ENCODE measurements at places on chromosomes 13 and 19. TPM values are rescaled to one million over a fixed set of nuclear protein-coding genes. Genes with fewer than 3 reads are reported as not detected.

DNA sequence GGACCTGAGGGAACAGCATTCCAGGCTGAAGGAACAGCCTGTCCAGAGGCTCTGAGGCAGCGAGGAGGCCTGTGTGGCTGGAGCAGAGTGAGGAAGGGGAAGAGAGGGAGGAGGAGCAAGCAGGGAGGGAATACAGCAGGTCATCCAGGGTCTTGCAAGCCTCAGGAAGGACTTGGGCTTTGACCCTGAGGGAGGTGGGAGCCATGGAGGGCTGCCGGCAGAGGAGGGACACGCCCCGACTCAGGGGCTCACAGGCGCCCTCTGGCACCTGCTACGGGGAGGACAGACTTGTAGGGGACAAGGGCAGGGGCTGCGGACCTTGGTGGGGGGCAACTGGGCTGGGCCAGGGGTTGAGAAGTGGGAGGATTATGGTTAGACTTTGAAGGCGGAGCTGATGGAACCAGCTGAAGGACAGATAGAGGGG lies 4.7 kb downstream of the TINCR start:
- no peak for DNase-seq

Gene MLNR
- 0.24 TPM for total RNA-seq

- DNase-seq, result no peak
Observed at GRCh38 chr19:48656840-48657474, 11.0 kb upstream of the CA11 start.

Gene CAPN12
- total RNA-seq, result 4.1 TPM

DNA sequence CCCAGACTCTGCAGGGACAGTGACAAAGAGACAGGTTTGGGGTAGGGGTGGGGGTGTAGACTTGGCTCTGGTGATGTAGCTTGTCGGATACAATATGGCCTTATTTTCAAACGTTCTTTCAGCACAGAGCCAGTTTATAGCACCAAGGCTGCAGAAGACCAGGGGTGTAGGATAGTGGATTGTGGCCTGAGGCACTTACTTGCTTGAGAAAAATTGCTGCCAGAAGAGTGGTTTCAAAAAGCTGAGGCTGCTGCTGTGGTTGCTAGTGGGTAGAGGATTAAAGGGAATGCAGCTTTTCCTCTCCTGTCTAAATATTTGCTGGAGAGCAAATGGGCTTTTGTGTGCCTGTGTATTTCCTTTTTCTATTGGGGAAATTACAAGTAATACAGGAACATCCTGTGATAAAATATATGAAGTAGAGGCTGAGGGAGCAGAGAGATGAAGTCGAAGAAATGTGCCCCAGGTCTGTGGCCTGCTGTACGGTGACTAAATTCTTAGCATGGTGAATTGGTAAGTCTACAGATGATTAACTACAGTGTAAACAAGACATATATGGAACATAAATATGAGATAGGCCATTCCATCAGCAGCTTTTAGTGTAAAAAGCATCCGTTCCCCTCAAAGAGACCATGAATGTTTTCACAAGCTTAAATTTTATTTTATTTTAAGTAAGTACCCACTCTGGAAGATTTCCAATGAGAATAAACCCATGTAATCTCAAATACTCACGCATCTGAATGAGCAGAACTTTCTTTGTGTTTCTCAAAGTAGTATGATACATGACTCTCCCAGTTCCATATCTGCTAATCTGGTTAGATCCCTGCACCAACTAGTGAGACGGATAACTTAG lies 112.9 kb downstream of the LRCH1 start:
- no peak for DNase-seq

Gene MAST1
- total RNA-seq, result 5.3 TPM

- peak; percentile 59 for DNase-seq
Observed at GRCh38 chr13:110108348-110109139, 198.4 kb downstream of the COL4A1 start.

Gene HRC
- total RNA-seq, result 2.1 TPM

Gene GAPDHS
- not detected for total RNA-seq

Gene CEACAM4
- not detected for total RNA-seq

GRCh38 chr13:78398743-78399410 lies 204.5 kb downstream of the POU4F1 start:
- no peak for DNase-seq

Gene ZNF571
- total RNA-seq, result 8.5 TPM

GRCh38 chr13:25881136-25881926 lies 170.5 kb downstream of the SHISA2 start:
- DNase-seq, result no peak

DNA sequence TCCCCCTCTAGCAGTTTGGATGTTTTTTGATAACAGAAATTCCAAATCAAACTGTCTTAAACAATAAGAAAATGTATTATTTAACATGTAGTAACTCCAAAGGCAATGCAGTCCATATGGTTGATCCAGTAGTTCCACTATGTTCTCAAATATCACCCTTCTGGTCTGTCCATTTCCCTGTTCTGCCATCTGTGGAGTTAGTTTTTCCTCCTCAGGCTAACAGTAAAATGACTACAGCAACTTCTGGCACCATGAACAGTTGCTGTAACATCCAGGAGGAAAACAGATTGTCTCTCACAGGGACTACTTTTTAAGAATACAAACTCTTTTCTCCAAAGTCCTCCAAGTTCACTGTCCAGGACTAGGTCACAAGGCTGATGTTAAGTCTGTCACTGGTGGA lies 455.4 kb downstream of the FGF14 start:
- DNase-seq, result no peak

DNA sequence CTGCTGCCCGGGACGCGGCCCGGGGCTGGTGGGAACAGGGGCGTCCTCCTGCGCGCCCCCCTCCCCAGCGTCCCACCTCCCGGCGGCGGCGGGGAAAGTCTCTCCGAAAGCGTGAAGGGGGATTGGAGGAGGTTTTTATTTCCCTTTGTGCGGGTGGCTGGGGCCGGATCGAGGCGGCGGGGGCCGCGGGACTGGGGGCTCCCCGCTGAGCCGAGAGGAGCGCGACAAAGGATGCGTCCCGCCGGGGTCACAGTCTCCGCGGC lies 132 bp downstream of the SHD start:
- DNase-seq, result no peak

GRCh38 chr19:20164456-20164855 lies 2.6 kb upstream of the ZNF486 start:
- DNase-seq, result no peak

- no peak for DNase-seq
Observed at GRCh38 chr13:110702591-110703526, 3.1 kb downstream of the CARS2 start.

GRCh38 chr19:39372047-39372802 lies 18.7 kb downstream of the PAF1 start:
- DNase-seq, result no peak

DNA sequence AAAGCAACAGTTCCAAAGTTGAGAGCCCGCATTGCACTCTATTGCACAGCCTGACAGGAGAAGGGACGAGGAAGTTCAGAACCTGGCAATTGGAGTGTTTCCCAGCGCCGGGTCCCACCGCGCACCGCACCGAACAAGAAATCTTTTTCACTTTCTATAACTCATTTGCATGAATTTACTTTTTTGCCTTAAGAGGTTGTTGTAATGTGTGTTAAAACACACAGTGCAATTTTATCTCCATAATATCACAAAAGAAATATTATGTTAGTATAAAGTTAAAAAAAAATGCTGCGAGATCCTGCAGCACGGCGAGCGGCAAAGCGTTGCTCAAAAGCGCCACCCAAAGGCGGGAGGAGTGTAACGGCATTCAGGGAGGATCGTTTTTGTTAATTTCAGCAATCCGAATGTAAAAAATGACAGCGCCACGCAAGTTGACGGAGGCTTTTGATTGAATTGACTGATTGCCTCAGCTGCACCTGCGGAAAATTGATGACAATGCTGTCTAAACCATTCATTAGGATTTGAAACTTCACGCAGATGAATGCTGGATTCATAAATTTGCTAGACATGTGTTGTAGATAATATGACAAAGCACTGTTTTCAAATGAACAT lies 303.6 kb upstream of the ZNF507 start:
- DNase-seq, result peak; percentile 28

GRCh38 chr19:57269515-57270250 lies 10.6 kb upstream of the ZNF460 start:
- DNase-seq, result no peak

Gene IGFL1
- total RNA-seq, result not detected

Gene KLK4
- total RNA-seq, result not detected

DNA sequence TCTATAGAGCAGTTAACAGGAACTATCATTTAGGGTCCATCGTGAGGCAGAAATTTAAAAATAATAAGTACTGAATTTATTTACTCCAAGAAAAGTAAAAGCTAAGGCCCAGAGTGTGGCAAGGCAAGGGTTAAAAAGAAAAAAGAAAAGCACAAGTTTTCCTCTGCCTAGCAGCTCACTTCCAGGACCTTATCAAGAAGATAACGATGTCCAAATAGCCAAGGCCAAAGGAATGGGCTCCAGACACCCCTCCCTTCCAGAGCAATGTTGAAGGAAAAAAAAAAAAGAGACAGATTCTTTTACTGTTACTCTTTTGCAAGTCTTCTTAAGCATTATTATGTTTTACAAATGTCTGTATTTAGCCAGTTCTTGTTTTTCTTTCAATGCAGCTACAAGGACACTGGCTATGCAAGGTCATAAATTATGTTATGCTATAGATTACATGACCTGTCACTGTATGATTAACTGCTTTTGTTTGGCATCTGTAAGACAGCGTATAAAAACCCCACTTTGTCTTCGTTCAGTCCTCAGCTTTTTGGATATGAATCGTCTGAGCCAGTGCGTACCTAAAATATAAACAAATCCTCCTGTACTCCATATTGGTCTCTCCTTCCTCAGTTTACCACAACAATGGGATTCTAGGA lies 2.9 kb upstream of the ZNF700 start:
- no peak for DNase-seq

GRCh38 chr19:8489561-8490394 lies 12.7 kb downstream of the PRAM1 start:
- no peak for DNase-seq

Gene KRTDAP
- 1.6 TPM for total RNA-seq

DNA sequence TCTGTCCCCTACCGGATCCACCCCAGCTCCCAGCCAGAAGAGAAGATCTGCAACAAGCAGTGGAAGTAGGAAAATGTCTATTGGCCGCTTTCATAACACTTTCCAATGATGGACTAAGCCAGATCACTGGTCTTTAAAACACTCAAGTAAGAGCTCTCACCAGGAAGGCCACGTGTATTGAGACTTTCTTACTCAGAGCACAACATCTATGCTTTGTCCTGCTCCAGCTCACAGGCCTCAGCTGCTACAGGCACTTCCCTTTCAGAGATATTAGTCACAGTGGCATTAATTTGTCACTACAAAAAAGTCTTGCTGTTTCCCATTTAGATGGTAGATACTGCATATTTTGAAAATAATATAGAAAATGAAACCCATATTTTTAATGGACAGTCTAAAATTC lies 164.2 kb downstream of the ABCC4 start:
- DNase-seq, result no peak

DNA sequence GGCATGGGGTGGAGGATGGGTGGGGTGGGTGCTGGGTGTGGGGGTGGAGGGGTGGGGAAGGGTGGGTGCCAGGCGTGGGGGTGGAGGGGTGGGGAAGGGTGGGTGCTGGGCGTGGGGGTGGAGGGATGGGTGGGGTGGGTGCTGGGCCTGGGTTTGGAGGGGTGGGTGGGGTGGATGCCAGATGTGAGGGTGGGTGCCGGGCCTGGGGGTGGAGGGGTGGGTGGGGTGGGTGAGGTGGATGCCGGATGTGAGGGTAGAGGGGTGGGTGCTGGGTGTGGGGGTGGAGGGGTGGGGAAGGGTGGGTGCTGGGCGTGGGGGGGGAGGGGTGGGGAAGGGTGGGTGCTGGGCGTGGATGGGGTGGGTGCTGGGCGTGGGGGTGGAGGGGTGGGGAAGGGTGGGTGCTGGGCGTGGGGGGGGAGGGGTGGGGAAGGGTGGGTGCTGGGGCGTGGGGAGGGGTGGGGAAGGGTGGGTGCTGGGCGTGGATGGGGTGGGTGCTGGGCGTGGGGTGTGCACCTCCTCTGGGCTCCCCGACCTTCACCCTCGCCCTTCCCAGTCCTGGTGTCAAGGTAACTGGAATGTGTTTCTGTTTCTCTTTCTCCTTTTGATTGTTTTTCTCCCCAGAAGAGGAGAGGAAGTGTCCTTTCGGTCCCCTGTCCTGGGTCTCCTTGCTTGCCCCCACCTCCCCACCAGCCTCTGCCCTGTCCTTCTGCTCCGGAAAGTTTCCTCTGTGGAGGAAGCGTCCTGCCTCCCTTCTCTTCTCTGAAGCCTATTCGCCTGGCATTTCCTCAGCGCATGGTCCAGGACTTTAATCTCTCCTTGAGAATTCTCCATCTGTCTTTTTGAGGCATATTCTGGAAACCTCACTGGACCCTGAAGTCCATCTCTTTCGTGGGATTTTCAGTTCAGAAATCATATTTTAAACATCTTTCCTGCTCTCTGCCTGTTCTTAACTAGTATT lies 22.9 kb upstream of the CFAP97D2 start:
- DNase-seq, result no peak

- no peak for DNase-seq
Observed at GRCh38 chr13:45950386-45951000, 98.9 kb upstream of the SIAH3 start.

DNA sequence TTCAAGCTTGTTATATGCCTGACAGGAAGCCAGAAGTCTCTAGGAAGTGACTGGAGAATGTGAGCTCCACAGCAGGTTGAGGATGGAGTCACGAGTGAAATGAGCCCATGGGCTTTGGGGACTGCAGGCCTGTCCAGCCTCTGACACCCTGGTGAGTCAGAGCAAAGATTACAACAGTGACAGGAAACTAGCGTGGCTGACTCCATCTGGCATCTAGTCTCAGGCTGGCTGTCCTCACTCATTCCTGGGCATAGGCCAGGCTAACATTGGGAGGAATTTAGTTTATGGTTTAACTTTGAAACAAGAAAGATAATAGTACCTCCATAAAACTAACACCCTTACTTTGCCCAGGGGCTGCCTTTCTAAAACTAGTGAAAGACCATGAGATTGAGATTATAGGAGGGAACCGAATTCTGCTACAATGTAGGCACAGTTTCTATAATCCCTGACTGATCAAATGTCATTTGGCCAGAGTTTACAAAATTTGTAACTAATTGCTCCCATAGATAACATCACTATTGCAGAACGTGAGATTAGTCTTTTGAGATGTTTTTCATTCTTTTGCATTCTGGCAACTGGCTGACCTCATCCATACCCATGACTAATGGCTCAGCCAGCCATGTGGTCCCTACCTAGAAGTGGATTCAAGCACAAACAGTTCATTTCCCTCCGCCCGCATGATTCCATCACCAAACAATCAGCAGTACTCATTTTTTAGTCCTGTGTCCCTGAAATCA lies 28.4 kb downstream of the PSG1 start:
- DNase-seq, result no peak

Gene PRR19
- total RNA-seq, result 3.4 TPM

DNA sequence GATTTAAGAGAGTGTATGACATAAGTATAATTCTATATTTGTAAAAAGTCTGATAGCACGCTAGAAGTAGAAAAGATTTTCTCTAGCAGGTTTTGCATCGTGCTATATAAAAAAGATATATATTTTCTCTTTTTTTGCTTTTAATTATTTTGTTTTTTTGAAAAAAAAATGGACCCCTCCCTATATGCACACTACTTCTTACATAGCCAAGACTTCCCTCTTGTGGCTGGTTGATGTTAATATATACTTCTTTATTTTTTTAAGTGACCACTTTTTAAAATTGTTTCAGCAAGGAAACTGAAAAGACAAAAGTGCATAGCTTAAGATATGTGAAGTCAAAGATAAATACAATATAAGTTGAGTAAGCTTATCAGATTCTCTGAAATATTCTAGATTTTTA lies 1202.8 kb downstream of the DIAPH3 start:
- no peak for DNase-seq
